ENCODE measurements at places on chromosomes 2 and 18. TPM values are rescaled to one million over a fixed set of nuclear protein-coding genes. Genes with fewer than 3 reads are reported as not detected.

DNA sequence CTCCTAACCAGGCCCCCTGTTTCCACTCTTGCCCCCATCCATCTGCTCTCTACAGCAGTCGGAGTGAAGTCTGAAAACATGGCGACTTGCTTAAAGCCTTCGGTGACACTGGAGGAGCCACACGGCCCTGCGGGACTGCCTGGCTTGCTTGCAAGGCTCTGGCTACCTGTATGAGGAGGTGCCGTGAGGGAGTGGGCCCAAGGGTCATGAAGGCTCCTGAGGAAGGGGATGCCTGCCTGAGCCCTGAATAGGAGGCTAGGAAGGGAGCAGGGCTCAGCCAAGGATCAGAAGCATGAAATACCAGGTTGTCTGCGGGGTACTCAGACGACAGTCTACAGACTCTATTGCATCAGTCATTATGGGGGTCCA lies 75.4 kb downstream of the EMX1 start:
- DNase-seq = no peak

- DNase-seq = peak; percentile 34
Observed at GRCh38 chr2:52311862-52312261, 1279.9 kb upstream of the NRXN1 start.

DNA sequence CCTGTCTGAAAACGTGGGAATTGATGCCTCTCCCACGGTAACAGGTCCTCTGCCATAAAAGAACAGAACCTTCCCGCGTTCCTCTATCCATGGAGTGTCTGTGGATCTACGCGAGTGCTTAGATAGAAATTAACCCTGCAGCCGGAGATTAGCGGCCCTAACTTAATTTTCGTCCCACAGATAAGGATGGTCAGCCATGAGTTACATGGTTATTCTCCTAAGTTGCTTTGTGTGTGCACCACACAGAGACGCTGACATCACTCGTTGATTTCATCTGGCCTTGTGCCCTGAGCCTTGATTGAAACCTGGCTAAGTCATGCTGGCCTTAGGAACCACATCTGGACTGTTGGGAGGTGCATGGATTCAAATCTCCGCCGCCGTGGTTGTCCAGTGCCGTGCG lies 132.1 kb downstream of the GBX2 start:
- no peak for DNase-seq

DNA sequence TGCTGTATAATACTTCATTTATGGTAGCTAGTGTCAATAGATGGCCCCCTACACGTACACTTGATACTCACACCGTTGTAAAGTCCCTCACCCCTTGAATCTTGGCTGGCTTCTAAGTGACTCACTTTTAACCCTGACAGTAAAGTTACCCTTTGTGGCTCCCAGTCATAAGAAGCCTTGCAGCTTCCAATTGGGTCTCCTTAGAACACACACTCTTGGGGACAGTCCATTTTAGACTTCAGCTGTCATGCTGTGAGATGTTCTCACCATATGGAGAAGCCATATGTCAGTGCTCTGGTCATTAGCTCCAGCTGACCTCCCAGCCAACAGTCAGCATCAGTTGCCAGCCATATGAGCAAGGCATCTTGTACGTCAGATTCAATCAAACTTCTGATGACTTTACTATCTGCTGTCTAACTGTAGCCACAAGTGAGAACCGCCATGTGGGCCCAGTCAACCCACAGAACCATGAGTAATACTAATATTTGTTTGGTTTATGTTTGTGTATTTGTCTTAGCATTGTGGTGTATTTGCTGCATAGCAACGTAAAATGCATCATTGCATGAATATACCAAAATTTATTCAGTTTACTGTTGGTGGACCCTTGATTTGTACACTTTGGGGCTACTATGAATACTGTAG lies 68.3 kb downstream of the PTPN4 start:
- DNase-seq = no peak

DNA sequence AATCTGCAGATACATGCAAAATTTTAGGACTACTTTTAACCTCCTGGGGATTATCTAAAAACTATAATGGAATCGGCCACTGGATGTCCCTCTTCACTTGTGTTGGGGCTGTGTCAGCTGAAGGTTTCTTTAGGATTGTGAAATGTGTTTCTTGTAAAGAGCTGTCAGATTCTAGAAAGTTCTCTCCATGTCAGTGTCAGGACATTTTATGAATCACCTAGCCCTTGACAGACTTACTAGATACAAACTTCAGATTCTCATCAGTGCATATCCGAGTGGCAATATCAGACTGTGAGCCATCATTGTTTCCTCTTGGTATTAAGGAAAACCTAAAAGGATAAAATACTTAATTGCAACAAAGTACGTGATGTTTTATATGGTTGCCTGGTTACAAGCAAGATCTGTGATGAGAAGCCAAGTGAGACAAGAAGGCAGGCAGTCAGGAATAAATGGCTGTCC lies 107.3 kb downstream of the CPS1 start:
- DNase-seq = no peak

DNA sequence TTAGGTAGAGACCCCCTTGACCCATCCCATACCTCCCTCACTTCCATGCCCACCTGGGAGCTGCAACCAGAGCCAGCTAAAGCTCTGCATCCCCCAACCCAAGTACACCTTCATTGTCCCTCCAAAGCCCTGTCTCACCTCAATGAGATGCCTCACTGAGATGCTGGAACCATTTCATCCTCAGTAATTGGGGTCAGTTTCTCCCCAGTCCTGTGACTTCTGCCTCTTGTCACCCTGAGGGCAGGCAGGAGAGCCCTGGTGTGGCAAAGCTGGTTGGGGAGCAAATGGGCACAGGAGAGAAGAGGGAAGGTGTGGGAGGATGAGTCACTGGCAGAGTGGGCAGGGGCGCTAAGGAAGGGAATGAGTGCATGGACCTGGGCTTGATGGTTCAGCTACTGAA lies 27.9 kb upstream of the NT5DC4 start:
- DNase-seq = no peak

DNA sequence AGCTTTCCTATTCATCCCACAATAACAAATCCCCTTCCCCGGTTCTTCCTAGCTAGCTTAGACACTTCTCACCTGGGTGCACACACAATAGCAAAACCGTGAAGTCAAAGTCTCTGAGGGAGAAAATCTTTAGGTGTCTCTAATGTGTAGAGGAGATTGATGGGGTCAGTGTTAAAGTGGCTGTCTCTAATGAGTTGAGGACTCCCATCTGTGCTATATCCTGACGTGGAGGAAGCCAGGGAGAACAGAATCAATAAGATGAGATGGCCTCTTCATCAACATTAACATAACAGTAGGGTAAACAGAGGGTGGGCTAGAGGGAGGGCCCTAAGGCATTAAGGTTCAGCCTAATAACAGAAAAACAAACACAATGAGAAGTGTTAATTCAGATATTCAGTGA lies 120.4 kb downstream of the SLC5A7 start:
- DNase-seq = peak; percentile 38

DNA sequence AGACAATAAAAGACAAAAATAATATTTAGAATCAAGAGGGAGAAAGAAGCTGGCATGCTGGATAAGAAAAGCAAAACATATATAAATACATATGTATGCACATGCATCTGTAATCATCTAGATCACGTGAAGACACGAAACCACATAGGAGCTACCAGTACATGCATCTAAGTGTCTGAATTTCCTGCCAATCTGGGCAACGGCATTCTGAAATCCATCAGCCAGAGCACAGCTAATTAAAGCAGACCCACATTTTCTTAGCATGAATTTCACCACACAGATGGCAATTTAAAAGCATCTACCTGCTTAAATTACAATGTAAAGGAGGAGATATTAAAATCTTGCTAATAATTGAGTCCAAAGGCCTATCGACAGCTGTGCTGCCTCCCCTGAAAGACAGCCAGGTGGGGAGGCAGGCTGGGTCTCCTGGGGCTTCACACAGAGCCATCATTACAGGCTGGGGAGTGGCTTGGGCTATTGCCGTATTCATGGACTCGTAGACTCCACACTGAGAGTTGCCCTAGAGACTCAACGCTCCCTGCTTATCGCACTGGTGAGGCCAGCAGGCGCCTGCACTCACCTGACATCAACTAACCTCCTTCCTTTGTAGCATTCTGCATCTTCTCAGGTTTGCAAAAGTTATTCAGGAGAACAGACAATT lies 272.5 kb upstream of the PXDN start:
- no peak for DNase-seq

GRCh38 chr2:10340593-10340975 lies 37.9 kb downstream of the HPCAL1 start:
- DNase-seq = no peak

- DNase-seq = no peak
Observed at GRCh38 chr2:239634769-239635168, 233.9 kb upstream of the HDAC4 start.

- peak; percentile 66 for DNase-seq
Observed at GRCh38 chr2:48601349-48601748, 16.3 kb upstream of the GTF2A1L start.

- no peak for DNase-seq
Observed at GRCh38 chr2:197297772-197298318, 12.7 kb downstream of the ANKRD44 start.

DNA sequence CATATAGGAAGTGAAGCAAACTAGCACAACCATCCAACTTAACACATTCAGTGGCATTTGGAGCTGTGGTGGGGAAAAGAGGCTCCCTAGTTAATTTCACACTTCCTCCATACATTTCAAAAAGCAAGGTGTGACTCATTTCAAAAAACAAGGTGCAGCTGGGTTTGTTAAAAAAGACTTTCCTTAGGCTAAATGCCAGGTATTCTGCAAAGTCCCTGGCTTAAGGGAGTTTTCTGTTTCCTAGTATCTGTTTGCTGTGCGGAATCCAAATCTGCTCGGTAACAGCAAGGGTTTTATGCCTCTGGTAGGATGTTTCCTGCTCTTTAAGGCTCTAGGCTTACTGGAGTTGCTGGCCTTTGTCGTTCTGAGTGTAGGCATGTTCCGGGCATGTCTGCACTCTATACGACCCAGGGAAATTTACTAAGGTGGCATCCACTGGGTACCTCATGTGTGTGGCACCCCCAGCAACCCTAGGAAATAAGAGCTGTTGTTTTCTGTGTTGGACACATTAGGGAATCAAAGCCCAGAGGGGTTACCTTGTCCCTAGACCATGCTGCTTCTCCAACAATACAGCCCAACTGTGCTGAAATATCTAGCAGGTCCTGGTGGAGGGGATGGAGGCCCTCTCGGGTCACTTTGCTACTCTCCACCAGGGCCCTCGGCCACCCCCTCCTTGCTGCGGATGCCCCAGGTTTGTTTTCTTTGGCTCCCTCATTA lies 634 bp upstream of the MSGN1 start:
- peak; percentile 36 for DNase-seq

- no peak for DNase-seq
Observed at GRCh38 chr2:25098056-25098455, 56.2 kb downstream of the EFR3B start.

- DNase-seq = no peak
Observed at GRCh38 chr2:207988975-207989374, 36.4 kb downstream of the PLEKHM3 start.

DNA sequence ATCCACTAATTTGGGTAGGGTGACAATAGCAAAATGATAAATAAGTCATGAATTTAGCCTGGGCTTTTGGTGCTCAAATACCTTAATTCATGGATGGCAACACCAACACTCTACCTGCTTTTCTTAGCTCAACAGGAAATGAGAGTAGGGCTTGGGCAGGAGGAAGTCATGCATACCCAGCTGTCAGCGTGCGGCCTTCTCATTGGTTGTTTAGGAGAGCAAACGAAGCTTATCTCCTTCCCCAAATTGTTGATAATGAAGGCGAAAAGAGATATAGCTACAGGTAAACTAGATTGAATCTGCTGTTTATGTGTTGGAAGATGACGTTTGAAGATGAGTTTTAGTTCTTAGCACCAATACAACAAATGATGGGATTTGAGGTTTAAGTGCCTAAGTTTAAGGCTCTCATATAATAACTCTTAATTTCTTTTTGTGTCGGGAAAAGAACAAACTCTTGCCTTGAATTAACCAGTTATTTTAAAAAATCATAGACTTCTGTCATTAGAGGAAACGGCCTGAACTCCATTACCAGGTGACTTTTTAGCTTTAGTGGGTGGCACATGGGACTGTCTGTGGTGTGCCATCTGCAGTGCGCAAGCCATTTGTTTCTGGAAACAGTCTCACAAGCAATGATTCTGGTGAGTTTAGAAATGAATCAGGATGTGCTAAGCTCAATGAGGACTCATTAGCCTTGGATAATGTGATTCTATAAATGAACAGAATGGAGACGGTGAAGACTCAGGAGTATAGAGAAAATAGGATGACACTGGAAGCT lies 19.8 kb downstream of the MAP4K4 start:
- DNase-seq = no peak

DNA sequence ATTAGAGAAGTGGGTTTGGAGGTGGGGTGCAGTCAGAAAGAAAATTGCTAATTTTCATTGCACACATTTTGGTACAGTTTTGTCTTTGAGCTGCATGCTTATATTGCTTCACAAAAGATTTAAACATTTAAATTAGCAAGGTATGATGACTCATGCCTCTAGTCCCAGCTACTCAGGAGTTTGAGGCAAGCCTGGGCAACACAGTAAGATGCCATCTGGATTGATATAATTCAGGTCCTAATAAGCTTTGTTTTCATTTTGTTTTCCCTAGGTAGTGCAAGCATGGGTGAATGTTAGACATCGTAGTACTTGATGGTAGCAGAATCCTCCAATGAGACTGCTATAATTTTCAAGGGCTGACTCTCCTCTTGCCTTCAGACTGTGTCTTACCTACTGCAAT lies 396.7 kb upstream of the RGPD4 start:
- DNase-seq = no peak

DNA sequence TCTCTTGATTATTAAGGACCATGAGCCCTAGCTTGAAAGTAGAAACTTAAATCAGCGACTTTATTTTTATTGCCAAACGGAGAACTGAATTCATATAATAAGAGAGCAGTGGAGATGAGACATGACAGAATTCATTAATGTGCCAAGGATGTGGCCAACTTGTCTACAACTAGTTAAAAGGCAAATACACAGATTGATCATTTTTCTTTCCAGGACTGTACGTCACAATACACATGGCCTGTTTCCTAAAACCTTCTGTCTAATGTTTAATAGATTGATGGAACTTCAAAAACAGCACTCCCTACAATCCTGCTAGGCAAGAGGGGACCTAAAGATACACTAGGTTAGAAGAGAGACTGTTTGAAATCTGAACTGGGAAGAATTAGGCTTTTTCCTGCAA lies 647.8 kb downstream of the SATB2 start:
- DNase-seq = no peak

DNA sequence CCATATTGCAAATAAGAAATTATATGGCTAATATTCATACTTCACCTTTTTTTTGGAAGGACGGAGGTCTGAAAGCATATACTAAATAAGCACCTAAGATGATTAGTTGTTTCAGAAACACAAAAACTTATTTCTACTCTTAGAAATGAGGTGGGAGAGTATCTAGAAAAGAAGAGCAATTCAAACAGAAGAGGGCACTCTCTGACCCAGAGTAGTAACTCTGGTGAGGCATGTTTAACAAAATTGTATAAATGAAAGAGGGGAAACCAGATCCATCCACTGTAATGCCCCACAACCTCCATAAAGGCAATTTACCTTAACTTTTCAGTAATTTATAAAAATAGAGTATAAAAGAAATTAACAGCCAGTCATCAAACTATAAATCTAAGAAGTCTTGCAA lies 669.6 kb upstream of the VRK2 start:
- DNase-seq = no peak

ABCG5 gene
- not detected for total RNA-seq

CCL20 gene
- not detected for total RNA-seq

OR6B2 gene
- total RNA-seq = not detected

CAPN14 gene
- total RNA-seq = 0.07 TPM

TMEM17 gene
- total RNA-seq = 1.5 TPM

MYO1B gene
- 51.4 TPM for total RNA-seq

SLC14A1 gene
- total RNA-seq = not detected

SCN1A gene
- 0.13 TPM for total RNA-seq

OSBPL1A gene
- total RNA-seq = 32.0 TPM

ALKAL2 gene
- total RNA-seq = 0.48 TPM

NXPH2 gene
- 1.3 TPM for total RNA-seq

ANKRD30B gene
- total RNA-seq = not detected

FAM117B gene
- total RNA-seq = 24.5 TPM

RESP18 gene
- not detected for total RNA-seq
